ENCODE measurements at places on chromosomes 2 and 18.

GRCh38 chr2:197198890-197199289, 111.7 kb downstream of the ANKRD44 start:
- DNase-seq = peak; percentile 97

DNA sequence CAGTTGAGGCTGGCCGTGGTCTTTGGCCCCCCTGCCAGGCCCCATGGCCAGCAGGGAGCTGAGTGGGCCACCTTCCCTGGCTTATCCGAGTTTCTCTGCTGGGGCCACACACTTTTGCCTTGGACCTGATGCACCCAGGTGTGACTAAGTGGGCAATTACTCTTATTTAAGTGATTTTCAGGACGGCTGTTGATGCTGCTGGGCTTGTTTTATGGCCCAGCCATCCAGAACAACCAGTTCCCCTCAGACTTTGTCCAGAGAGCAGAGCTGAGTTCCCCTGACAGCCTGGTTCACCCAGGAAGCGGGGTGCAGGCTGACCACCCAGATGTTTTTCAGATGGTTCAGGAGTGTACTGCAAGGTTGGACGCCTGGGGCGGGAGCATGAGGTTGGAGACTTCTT, 68.8 kb downstream of the GLI2 start:
- DNase-seq = no peak

GRCh38 chr2:20429528-20429927, 17.3 kb upstream of the RHOB start:
- no peak for DNase-seq

GRCh38 chr18:70047931-70048603, 100.4 kb upstream of the CD226 start:
- DNase-seq = no peak

DNA sequence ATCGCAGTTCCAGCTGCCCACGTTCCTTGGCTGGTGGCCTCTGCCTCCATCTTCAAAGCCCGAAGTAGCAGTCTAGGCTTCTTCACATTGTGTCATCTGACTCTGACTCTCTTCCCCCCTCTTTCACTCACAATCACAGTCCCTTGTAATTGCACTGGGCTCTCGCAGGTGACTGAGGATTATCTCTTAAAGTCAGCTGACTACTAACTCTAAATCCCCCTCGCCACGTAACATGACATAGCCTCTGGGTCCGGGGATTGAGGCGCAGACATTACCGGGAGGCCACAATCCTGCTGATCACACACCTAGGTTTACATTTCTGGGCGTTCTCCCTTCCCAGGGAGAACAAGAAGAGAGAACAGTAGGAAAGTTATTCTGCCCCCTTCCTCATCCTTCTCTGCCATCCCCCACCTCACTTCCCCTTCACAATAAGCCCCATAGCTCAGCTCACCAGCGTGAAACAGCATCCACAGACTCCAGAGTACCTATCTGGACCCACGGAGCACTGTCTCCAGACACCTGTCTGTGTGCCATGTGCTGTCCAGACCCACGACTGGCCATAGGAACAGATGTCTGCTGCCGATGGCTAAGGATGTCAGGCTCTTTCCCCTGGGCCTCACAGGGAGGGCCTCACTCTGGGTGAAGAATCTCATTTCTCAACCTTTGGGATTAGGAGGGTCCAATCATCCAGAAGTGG, 64.3 kb upstream of the FZD7 start:
- DNase-seq = no peak

GRCh38 chr2:207970147-207970825, 55.0 kb downstream of the PLEKHM3 start:
- no peak for DNase-seq

DNA sequence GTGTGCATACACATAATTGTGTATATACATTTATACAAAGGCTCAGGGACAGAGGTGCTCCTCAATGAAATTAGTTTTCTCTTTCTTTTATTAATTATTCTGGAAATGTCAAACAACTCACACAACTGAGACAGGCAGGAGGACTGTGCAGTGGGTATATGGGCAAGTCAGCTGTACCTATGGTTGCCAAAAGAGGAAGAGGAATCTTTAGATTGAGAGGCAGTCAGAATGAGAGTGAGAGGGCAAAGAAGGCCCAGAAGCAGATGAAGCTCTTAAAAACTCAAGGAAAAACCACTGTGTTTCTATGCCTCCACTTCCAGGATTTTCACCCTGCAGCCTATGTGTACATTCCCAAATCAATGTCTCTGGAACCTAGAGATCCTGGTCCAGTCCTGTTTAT, 79.1 kb downstream of the CACNB4 start:
- DNase-seq = no peak

DNA sequence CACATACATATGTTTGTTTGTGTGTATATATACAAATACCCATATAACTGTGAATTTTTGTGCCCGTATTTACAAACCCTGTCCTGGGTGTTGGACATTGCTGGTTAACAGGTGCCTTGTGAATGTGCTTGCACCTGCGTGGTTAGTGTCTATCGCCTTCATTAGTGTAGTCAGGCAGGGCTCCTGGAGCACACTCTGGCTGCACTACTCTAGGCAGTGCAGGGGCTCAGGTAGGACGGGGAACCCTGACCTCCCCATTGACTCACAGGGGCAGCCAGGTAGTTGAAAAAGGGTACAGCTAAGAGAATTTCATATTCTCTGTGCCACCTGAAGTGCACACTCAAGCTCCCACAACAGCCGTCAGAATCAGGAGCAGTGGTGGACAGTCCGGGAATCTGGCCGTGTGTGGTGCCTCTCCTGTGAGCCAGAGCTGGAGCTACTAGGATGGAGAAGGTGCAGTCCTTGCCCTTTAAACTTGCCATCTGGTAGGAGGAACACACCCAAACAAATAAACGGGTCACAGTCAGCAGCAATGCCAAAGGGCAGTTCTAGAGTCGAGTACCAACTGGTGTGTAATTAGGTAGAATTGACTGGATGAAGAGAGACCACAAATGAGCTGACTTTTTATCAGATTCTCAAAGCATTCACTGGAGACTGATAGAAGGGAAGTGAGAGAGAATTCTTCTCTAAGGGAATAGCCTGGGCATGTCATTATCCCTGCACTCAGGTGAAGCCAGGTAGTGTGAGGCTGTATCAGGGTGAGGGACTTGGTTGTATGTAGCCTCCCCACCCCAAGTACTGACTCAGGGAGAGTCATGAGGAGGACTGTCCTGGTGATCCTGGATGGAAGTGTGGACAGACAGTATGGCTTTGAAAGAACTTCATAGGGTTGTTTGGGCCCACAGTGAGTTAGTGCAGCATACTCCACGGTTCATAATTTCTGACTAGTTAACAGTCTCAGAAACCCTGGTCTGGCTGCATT, 44.1 kb downstream of the FARP2 start:
- no peak for DNase-seq

Data from central memory CD4-positive, alpha-beta T cell (primary cell).